CD4-positive, alpha-beta memory T cell (primary cell): ENCODE measurements at places on chromosomes 13 and 19. TPM values are rescaled to one million over a fixed set of nuclear protein-coding genes. Genes with fewer than 3 reads are reported as not detected.
A peak's percentile ranks its signal among the peaks of the same experiment; 100 is the strongest.

MRPL54 gene
- polyA plus RNA-seq: 107 TPM

PEX11G gene
- polyA plus RNA-seq: 1.7 TPM

ATP8B3 gene
- 0.73 TPM for polyA plus RNA-seq

DNA sequence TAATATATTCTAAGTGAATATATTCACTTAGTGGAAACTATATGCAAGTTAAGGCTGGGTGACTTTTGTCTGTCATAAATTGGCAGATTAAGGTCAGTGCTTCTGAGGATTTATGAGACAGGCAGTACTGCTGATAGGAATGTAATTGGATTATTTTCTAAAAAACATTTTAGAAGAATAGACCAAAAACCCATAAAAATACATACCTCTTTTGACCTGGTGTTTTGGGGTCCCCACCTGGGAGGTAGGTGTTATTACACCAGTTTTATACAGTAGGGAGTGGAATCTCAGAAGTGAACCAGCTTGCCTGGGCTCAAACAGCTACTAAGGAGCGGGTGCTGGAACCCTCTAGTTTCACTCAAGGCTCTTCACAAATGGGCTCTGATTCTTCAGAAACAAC lies 25.3 kb downstream of the COG3 start:
- DNase-seq: peak; percentile 37

DNA sequence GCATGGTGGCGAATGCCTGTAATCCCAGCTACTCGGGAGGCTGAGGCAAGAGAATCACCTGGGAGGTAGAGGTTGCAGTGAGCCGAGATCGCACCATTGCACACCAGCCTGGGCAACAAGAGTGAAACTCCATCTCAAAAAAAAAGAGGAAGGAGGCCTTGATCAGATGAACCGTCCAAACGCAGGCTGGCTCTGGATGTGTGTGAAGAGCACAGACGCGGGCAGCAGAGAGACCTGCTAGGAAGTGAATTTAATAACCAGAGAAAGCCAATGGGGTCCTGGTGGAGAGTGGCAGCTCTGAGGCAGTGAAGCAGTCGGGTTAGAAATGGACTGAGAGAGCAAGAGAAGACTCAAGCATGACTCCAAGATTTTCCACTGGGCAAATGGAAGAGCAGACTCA lies 136.5 kb downstream of the RNF17 start:
- DNase-seq: no peak

GRCh38 chr19:13255719-13256059 lies 105.5 kb downstream of the IER2 start:
- no peak for DNase-seq

DNA sequence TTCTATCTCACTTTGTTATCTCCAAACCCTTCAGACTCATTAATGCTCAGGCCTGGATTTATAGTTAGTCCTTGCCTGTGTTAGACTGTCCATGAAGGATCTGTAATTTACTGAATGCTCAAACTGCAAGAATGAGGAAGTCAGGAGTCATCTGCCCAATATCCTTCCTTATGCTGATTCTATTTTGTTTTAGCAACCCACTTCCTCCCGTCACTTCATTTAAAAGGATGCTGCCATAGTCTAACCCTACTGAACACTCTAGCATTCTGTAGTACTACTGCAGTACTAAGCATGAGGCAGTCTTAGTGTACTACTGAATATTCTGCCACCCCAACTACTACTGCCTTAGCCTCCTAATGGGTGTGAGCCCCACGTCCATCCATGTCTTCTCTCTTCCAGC lies 1.5 kb downstream of the FCAR start:
- DNase-seq: no peak
